Smooth muscle cell of the brain vasculature (primary cell): ENCODE measurements at places on chromosomes 4 and X.

DNA sequence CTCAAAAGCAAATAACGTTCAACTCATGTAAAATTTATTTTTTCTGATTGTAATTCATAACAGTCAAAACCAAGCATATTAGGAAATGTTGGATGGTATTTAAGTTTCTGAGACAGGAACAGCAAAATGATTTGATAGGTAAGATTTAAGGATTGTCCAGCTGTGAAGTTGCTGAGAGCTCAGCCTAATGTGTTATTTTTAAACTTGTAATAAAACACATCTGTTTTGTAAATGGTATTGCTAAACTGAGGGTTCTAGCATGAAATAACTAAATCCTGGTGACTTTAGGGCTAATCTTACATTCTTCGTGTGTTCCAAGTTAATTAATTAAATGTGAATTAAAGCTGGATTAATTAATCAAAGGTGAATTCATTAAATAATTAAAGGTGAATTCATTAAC is 13.3 kb downstream of the TLR10 start:
- DNase-seq = no peak

GRCh38 chr4:122663814-122664610 is 43.1 kb upstream of the IL21 start:
- DNase-seq = no peak

GRCh38 chr4:152369902-152370295 is 166.0 kb downstream of the FBXW7 start:
- DNase-seq = no peak

DNA sequence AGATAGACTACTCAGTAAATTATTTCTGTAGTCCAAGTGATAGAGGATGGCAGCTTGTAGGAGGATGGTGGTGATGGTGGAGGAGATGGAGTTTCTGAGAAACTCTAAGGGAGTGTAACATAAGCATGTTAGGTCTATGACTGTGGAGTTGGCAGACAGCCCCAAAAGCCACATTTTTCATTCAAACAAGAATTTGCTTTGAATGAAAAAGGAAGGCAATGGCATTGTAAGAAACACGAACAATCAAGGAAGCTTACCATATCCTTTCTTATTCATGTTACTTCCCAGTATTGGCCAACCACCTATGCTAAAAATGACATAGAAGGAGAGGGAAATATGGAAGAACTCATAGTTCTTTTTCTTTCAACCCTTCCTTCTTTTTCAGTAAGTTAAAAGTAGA is 18.7 kb upstream of the SEC24B start:
- no peak for DNase-seq

DNA sequence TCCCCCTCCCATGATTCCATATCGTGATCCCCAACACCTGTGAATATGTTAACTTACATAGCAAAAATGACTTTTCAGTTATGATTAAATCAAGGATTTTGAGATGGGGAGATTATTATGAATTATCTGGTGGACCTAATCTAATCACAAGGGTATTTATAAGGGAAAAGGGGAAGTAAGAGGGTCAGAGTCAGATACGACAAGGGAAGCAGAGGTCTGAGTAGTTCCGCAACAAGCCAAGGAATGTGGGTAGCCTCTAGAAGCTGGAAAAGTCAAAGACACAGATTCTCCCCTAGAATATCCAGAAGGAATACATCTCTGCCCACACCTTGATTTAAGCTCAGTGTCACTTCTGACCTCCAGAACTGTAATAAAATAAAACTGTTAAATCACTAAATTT is 1.0 kb upstream of the IL13RA1 start:
- no peak for DNase-seq

DNA sequence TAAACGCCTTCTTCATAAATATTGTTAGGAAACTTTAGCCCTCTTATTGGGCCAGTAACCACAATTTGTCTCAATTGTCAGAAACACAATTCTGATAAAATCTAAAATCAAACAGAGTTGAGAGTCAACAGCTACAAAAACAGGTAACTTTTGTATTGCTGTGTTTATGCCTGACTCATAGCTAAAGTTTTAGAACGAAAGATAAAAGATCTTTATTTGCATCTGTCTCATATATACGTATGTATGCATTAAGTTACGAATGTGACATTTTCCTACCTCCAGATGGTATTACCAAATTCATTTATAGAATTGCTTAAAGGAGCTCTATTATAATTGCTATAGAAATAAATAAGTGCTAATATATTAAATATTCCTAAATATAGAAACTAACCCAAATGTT is 887.9 kb upstream of the NDST4 start:
- DNase-seq = no peak

- no peak for DNase-seq
Observed at GRCh38 chrX:29948653-29949052, 266.7 kb upstream of the MAGEB2 start.

DNA sequence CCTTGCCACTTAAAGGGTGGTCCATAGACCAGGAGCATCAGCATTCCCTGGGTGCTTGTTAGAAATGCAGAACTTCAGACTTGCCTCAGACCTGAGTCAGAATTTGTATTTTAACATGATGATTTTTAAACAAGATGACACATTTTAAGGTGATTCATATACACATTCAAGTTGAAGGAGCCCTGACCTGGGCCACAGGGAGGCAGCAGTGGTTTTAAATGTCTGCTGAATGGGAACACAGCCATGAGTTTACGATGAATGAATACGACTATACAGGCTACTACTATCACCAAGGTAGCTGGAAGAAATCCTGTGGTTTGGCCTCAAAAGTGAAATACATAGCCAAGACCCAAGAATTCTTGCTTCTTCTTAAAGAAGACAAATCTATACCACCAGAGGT is 2.9 kb downstream of the HDAC8 start:
- DNase-seq = no peak

- DNase-seq = no peak
Observed at GRCh38 chrX:52811065-52811625, at the start of gene XAGE5. Gene XAGE5 (plus strand): TSS chrX:52811287. CDS start chrX:52812567, 1,280 bp downstream.

GRCh38 chrX:10620121-10620699 is at the start of gene MID1:
Gene MID1 (minus strand): TSS chrX:10620585. CDS start chrX:10567547, 53,038 bp downstream.
- DNase-seq = no peak

GRCh38 chr4:7903791-7904516 is 35.7 kb downstream of the AFAP1 start:
- DNase-seq = no peak

GRCh38 chrX:88982933-88983332 is 235.9 kb downstream of the CPXCR1 start:
- DNase-seq = no peak

GRCh38 chr4:33737726-33738125 is 2506.6 kb downstream of the ARAP2 start:
- no peak for DNase-seq

DNA sequence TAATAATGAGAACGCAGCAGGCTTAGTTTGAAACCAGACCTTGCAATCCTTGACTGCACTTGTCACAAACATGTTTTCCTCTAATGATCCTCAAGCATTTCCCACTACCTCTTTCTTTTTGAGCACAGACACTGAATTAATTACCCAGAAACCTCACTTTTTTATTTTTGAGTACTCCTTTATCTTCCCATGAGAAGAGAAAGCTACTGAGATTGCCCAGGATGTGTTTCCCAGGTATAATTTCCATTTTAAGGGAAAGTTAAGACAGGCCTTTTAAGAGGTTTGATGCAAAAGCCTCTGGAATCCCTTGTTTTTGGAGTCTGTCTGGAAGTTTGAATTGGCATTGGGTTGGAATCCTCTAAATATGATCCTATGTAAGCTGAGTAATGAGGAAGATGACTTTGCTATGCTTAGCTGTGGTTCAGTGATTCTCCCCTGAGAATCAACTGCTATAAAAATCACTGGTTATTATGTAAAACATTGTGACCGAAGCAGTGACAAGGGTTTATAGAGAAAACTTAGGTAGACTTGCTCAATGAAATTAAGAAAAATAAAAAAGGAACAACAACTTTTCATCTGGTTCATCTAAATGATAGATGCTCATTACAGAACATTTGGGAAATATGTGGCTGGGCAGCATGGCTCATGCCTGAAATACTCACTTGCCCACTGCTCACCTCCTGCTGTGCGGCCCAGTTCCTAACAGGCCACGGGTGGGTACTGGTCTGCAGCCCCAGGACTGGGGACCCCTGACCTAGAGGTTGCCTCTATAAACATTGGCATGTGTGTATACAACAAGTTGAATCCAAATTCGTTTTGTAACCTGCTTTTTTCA is 10.8 kb upstream of the RHOH start:
- DNase-seq = no peak

DNA sequence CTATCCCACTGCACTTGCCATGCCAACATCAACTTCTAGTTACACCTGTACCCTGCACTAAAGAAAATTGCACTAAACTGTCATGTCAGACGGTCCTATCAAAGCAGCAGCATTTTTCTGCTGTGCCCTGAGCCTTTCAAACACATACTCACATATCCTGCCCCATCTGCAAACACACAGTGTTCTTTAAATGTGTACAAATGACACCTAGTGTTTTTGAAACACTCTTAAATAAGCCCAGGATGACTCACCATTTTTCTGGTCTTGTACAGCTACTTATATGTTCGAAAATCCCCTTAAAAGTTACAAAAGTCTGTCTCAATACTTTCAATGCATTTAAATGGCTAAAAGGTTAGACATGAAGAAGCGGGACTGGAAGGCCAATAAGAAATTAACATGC is 346.7 kb upstream of the PPARGC1A start:
- no peak for DNase-seq

- no peak for DNase-seq
Observed at GRCh38 chrX:4239650-4240540, 526.4 kb upstream of the PRKX start.
